ENCODE measurements at places on chromosomes 4 and X. TPM values are rescaled to one million over a fixed set of nuclear protein-coding genes. Genes with fewer than 3 reads are reported as not detected.

IQCM gene
- not detected for total RNA-seq

NXF2B gene
- not detected for total RNA-seq

CDKL2 gene
- total RNA-seq = 1.6 TPM

PWWP3B gene
- total RNA-seq = 7.0 TPM

SASH3 gene
- total RNA-seq = 18.7 TPM

NLGN3 gene
- under 0.01 TPM for total RNA-seq

All from breast epithelium (tissue), 4 donors.